T-helper 2 cell treated with Interferon-gamma antibody and Interleukin-4, amounts not matched to agents 5 μg/mL and 100 μg/mL, for 36 hours (primary cell): ENCODE measurements at places on chromosomes 4 and X.
A peak's percentile ranks its signal among the peaks of the same experiment; 100 is the strongest.

DNA sequence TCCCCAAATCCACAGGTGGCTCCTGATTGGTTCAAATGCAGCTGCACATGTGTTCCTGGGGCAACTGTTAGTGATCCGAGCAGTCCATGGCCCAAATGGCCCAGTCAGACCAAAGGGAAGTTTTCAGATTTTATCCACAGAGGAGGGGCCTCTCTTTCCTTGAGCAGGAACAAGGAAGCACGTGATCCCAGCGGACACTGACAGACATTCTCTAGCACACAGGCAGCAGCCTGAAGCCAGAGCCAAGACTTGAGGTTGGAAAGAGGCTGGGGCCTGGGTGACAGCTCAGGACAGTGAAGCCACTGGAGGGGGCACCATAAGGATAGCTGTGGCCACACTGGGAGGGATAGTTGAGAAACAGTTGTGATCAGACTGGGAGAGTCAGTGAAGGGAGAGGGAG, 3.5 kb upstream of the ZFP92 start:
- no peak for DNase-seq

GRCh38 chrX:100615005-100615404, 21.6 kb downstream of the TSPAN6 start:
- peak; percentile 3 for DNase-seq

DNA sequence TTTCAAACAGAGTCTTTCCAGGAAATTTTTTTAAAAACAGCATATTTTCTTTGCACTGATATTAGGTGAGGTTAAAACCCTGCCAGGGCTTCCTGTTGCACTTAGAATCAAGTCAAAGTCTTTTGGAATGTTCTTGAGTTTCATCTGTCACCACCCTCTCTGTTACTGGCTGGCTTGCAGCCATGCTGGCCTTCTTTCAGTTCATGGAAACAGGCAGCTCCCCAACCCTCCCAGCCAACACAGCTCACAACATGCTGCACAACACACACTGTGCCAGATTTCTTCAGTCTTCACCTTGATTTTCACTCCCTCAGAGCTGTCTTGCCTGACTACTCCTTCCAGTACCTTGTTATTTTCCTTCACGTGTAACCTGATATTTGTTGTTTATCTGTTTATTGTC, 129.5 kb downstream of the KCNIP4 start:
- no peak for DNase-seq

GRCh38 chr4:121773883-121774282, 8.9 kb upstream of the SMIM43 start:
- no peak for DNase-seq

GRCh38 chr4:111919639-111920038, 225.6 kb upstream of the FAM241A start:
- no peak for DNase-seq

GRCh38 chr4:152957437-152958171, 21.5 kb downstream of the FHDC1 start:
- no peak for DNase-seq

DNA sequence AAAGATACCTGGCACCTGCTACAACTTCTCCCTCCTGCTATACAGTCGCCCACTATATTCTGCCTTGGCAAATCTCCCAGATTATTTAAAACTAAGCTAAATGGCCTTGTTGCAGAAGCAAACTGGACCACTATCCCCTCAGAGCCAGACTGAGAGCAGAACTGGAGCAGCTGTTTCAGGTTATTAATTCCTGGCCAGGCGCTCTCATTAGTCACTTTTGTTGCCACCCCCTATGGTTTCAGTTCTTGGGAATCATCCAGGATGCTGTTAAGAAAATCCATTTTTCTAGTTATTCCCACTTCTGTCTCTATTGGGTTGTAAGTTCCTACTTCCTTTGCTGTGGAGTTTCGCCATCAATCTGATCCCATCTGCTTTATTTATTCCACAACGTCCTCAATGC, 30.1 kb downstream of the ADGRA3 start:
- no peak for DNase-seq

GRCh38 chrX:12978205-12979025, 3.5 kb downstream of the TMSB4X start:
- DNase-seq = peak; percentile 56

DNA sequence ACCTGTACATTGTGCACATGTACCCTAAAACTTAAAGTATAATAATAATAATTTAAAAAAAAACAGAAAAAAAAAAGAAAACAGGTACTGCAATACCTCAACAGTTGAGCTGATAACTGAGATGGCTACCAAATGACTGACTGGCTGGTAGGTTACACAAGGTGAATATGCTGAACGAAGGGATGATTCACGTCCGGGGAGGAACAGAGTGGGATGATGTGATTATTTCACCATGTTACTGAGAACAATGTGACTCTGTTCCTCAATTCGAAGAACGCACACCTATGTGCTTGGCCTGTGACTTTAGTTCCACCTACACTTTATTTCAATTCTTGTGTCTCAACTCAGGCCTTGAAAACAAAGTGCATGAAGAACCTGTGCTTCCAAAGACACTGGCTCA, 111.7 kb downstream of the CXXC4 start:
- no peak for DNase-seq

DNA sequence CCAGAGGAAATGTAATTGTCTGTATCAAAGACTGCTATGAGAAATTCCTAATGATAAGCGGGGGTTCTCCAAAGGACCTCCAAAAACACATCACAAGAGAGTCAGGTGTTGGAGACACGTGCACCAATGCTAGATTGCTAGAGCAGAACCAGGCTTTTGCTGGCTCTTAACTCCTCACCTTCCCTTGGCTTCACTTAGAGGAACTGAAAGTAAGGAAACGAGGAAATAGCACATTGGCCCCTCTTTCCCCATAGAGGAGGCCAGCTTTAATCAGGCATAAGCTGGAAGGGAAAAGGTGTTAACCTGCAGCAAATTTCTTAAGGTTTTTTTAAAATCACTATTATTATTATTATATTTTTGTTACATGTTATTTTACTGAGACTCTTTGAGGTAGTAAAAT, 13.6 kb downstream of the OTC start:
- DNase-seq = no peak

DNA sequence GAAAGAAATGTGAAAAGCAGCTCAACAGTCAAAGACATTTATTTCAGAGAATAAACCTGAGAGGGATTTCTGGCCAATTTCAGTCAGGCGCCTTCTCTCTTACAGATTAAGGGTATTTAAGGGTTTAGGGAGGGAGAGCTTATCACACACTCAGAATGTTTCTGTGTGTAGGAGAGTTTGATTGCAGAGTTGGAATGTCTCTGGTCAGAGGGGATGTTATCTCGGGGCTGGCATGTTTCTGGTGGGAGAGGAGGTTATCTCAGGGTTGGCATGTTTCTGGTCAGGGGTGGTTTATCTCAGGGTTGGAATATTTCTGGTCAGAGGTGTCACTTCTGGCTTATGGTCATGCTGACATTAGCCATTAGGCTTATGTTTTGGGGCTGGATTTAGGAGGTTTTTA, 1920.5 kb upstream of the PCDH7 start:
- DNase-seq = no peak

DNA sequence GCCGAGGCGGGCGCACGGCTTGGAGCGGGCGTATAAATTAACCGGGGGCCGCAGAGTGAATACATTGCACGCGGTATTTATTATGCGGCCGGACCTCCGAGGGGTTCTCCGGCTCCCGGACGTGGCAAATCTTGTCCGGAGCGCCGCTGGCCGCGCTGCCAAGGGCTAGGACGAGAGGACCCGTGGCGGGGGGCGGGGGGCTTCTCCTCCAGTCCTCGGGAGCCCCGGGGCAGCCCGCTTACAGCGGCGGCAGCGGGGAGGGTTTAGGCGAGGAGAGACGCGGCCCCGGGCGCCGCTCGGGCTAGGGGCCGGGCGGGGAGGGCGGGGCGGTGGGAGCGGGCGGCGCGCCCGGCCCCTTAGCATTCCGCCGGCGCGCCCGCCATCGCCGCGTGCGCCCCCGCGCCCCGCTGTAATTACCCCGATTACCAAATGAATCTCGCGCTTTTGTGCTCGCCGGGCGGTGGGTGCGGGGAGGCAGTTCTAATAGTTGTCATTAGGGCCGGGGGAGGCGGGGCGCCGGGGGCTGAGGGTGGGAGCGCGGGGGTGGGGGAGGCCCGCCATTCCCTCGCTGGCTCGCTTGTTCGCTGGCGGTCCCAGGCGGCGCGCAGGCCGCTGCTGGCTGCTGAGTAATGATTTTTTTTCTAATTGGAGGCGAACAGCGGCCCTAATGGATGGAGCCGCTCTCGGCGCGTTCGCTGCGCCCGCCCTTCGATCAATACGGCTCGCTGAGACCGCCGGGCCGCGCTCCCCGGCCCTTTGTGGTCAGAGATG, 276.6 kb downstream of the BCOR start:
- DNase-seq = peak; percentile 12

DNA sequence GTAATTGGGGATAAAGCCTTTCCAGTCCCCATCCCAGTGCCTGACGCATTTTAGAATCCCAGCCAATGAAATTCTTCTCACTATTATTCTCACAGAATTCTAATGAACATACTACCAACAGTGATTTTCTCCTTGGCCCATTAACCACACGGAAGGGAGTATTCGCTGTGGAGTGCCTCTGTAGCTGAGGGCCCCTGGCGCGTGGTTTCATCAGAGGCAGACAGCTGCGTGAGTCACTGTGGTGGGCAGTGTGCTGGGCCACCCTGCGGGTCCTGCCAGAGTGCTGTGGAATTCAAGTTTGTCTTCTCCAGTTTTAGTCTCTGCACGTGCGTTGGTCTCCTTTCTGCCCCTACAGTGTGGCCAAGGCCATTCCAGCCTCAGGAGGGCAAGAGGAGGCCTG, 335.4 kb upstream of the FAT1 start:
- DNase-seq = no peak

DNA sequence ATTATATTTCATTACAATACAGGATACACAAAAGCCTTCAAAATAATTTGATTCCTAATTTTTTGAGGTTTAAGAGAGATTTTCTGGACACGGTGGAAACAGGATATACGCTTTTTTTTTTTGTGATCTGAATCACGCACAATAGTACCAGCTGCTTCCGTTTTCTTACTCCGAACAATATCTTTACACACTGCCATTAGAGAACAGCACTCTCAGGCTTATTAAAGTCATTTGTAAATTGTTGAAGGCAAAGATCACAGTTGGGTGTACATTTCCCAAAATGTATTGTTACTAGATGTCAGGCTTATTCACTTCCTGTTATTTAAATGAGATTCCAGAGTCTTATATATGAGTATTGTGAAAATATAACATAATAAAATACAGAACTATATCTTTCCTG, 71.5 kb downstream of the TMEM47 start:
- no peak for DNase-seq

GRCh38 chr4:173317004-173317403, 17.2 kb downstream of the HMGB2 start:
- DNase-seq = no peak

- no peak for DNase-seq
These were observed 167.9 kb downstream of the CAMK2D start for GRCh38 chr4:113593400-113594230.

GRCh38 chrX:37989304-37989703, 17.0 kb upstream of the SYTL5 start:
- DNase-seq = no peak

- no peak for DNase-seq
These were observed 182.8 kb downstream of the GUCY2F start for GRCh38 chrX:109299091-109299490.

GRCh38 chrX:147917700-147918695, 6.3 kb downstream of the FMR1 start:
- DNase-seq = no peak
